ENCODE measurements at places on chromosomes 4 and X.

DNA sequence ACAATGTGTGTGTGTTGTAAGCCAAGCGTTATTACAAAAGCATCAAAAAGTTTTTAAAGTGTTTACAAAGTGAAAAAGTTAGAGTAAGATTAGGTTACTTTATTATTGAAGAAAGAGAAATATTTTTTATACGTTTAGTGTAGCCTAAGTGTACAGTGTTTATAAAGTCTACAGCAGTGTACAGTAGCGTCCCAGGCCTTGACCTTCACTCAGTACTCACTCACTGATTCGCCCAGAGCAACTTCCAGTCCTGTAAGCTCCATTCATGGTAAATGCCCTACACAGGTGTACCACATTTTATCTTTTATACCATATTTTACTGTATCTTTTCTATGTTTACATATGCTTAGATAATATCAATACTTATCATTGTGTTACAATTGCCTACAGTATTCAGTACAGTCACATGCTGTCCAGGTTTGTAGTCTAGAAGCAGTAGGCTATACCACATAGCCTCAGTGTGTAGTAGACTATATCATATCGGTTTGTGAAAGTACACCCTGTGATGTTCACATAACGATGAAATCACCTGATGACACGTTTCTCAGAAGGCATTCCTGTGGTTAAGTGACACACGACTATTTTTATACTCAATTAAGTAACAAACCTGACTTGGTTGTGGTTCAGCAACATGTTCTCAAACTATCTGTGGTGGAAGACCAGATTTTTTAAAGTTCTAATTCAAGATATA, 152.0 kb upstream of the EDNRA start:
- DNase-seq = no peak

GRCh38 chr4:110164856-110165255, 33.6 kb downstream of the ELOVL6 start:
- peak; percentile 11 for DNase-seq

DNA sequence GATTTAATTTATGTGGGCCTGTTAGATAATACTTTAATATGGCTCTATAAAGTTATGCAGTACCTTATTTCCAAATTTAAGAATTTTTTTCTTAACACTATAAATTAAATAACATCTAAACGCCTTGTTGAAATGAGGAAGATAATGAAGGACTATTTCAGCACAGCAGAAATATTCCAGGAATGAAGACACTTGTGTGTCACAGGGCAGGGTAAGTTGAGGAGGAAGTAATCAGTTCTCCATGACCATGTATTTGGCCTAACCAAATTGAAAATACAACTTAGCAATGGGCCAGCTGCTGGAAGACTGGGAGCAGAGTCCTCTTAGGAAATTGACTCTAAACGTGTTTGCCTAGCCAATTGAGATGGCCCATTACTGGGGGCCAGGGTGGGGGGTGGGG, 16.9 kb downstream of the CXCL3 start:
- DNase-seq = no peak

DNA sequence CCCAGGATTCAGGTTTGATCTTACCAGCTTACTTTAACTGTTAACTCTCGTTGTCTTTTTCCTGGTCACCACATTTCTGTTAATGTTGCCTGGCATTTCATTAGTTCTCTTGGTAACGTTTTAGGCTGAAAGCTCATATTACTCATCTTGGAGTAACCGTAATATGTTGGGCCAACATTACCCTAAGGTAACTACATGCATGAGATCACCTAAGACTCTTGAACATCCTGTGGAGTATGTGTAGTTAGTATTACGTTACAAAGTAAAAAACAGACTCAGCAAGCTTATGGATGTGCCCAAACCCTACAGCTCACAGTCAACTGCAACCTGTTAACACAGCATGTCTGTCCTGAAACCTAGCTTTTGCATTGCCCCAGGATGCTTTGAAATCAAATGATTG, 203.3 kb upstream of the HS3ST1 start:
- DNase-seq = no peak

GRCh38 chr4:137443031-137443800, 89.1 kb downstream of the PCDH18 start:
- no peak for DNase-seq

DNA sequence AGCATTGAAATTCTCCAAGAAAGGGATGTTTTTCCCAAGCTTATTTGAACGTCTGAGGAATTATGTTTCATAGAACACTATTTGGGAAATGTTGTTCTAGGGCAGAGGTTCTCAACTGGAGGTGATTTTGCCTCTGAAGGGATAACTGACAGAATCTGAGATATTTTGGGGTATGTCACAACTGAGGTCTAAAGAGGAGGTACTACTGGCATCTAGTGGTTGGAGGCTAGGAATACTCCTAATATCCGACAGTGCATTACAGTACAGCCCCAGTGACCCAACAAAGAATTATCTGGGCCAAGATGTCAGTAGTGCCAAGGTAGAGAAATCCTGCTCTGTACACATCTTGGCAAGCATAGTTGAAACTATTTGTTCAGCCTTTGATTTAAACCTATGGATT, 6.4 kb downstream of the HSPA4L start:
- no peak for DNase-seq

GRCh38 chr4:26792639-26793038, 68.0 kb upstream of the STIM2 start:
- no peak for DNase-seq

DNA sequence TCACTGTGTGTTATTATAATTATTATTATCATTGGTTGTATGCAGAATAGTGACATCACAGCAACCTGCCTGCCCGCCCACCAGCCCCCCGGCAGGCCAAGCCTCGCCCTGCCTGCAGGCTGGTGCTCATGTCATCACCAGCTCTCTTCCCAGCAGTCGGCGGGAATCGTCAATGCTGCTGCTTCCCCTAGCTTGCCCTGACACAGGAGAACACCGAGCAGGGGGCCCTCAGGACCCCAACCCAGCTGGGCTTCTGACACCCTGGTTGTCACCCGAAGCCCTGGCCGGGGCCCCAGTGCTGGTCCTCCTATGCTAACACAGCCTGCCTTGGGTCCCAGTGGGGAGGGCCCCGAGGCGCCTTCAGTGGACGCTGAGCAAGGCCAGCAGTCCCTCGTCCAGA, 100.6 kb downstream of the PPP2R2C start:
- DNase-seq = no peak

DNA sequence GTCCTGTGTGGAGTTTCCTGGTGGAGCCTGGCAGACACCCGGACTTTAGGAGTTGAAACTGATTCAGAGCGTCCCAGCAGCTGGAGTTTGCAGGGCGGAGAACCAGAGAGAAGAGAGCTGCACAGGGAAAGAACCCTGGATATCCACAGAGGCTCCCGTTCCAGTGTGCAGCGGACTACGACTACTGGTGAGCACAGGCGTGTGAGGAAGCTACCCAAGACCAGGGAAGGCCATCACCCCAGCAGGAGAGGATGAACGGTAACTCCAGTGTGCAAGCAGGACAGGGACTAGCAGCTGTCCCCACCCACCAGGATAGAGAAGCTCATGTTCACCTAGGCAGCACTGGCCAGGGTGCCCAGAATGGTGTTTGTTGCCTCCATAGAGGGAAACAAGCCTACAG, 2.3 kb downstream of the LAGE3 start:
- no peak for DNase-seq

DNA sequence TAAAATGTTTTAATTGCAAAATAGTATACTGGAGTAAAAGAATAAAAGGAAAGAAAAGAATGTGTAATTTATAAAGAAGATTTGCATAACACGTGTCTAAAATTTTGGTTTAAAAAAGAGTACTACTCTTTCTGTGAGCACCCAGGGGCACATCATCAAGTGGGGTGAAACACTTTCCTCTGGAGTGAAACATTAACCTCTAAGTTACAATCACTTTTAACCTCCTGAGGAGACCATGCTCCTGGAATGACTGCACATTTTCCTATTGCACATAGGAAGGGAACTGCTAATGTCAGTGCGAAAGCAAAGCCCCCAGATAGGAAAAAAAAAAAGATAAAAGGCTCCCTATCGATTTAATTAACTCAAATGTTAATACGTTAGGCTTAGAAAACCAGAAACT, 13.3 kb downstream of the VEGFC start:
- no peak for DNase-seq

DNA sequence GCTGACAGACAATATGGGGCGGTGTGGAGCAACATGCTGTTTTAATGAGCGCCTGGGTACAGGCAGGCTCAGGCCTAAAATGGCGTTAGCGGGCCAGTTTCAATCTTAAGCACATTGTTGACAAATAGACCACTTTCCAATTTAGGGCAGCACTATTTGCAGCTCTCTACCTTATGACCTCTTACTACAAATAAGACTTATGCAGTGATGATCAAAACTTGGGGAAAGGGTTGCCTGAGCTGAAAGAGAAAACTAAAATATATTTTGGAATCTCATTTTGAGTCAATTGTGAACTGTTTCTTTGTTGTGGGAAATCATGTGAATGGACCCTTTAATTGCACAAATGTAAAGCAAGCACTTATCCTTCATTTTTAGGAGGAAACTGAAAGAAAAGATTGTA, 25.5 kb upstream of the GPAT3 start:
- DNase-seq = no peak

Data from CD4-positive, alpha-beta T cell treated with Interleukin-21 for 1 hour (primary cell).